Activated CD8-positive, alpha-beta memory T cell treated with anti-CD3 and anti-CD28 coated beads for 4 hours (primary cell): ENCODE measurements at places on chromosomes 3 and 15.

DNA sequence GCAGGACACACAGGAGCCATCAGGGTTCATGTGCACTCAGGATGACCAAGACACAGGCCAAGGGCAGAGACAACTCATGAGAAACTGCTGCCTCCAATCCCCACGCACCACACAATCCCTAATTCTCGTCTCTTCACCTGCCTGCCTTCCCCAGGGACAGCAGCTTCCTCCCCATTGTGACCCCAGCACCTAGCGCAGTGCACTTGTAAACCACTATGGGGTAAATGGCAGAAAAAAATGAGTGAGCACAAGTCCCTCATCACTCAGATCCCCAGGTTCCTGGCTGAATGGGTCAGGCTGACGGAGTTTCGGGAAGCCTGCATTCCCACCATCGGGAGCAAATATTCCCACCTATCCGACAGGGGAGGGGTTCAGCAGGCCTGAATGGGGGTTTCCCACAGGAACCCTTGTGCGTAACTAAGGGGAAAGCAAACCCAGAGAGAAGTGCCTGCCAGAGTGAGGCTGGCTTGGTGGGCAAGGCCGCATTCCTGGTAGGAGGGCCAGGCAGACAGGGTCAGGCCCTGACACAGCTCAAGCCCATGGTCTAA, 18.8 kb downstream of the PLXNB1 start:
- DNase-seq, result no peak

- no peak for DNase-seq
Measured at GRCh38 chr3:74602471-74602870, 12.0 kb downstream of the CNTN3 start.

- DNase-seq, result peak; percentile 27
Measured at GRCh38 chr3:112734736-112735350, 93.9 kb upstream of the CCDC80 start.

DNA sequence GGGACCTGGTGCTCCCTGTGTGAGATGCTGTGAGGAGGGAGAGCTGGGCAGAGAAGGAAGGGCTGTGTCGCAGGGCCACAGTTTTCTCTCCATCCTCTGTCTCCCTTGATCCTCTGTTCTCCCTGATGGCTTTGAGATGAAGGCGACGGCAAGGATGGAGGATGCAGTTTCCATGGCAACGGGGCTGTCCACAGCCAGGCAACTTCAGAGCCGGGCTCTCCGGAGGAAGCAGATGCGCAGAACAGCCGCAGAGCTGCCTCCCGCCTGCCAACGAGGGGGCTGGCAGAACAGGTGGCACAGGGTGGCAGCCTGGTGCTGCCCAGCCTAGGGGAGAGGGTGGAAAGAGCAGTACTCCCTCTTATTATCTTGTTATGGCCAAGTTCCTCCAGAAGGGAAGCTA, 9.9 kb upstream of the GRM2 start:
- no peak for DNase-seq

GRCh38 chr3:31714495-31715280, 182.0 kb downstream of the STT3B start:
- DNase-seq, result no peak

DNA sequence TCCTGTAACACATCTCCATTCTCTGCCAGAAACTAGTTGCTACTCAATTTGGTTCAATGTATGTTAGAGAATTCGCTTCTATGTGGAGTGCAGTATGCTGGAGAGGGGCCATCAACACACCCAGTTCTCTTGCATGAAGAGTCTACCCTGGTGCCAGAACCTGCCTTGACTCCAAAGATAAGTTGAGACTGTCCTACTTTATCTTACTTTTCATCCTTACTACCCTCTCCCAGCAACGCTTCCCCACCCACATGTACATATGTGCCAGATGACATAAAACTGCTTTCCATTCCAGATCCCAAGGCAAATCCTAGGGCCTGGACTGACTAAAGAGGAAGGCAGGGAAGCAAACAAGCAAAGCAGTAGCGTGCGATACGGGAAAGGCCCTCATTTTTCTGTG, 442.6 kb upstream of the THRB start:
- no peak for DNase-seq

DNA sequence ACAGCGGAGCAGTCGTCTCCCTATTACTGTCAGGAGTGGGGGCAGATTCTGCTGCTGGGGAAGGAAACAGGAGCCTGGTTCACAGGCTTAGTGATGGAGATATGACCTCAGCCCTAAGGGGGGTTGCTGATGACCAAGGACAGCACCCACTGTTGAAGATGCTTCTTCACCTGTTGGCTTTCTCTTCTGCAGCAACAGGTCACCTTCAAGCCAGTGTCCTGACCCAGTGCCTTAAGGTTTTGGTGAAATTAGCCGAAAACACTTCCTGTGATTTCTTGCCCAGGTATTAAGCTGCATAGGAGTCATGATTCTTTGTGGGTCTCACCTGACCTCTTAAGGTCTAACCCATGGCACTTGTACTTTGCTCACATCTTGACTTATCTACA, 14.0 kb downstream of the ATRIP start:
- DNase-seq, result no peak

GRCh38 chr15:38818157-38818790, 253.7 kb upstream of the RASGRP1 start:
- DNase-seq, result no peak

DNA sequence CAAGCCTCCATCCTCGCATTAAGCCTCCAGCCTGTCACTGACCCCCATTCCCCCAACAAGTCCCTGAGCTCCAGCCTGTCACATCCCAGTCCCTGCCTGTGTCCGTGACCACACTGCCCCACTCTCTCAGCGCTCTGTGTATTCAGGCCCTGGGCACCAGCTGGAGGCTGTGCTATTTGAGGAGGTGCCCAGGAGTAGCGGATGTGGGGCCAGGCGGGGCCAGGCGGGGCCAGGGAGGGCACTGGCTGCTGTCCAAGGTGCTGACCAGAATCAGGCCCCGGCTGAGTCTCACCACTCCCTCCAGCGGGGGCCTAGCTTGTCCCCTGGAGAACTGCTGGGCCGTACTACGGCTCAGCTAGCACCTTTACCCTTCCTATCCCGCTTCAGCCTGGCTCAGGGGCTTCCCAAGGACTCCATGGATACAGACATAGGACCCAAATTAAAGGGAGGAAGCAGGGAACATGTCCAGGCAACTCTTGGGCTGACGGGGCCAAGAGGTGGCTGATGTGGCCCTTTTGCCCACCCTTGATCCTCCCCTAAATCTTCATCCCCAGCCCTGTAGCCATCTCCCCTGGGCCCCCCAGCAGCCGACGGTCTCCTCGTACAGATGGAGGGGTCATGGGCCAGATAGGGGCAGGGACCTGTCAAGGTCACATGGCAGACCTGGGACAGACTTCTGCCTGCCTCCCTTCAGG, 1.1 kb downstream of the HHATL start:
- DNase-seq, result no peak

DNA sequence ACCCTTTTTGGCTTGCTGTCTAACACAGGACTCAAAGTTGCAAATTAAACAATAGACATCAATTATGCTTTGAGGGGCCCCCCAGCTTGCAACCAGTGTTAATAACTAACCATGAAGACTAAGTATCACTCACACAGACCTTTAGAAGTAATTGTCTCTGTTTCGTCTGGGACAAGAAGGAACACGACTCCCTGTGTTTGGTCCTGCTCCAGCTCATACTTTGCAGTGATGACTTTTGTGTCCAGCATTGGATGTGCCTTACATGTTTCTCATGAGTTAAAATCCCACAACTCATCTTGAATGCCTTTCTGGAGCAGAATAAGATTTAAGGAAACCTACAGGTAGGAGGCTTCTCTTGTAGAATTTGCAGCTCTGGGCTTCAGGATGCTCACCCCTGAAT, 53.1 kb downstream of the GMNC start:
- DNase-seq, result no peak

GRCh38 chr3:126002189-126002588, 33.2 kb downstream of the ROPN1B start:
- no peak for DNase-seq

- DNase-seq, result no peak
Measured at GRCh38 chr3:23253214-23253613, 50.1 kb downstream of the UBE2E2 start.

- DNase-seq, result no peak
Measured at GRCh38 chr3:66656609-66657008, 155.8 kb upstream of the LRIG1 start.
